Fibroblast of mammary gland (primary cell): ENCODE measurements at places on chromosomes 4 and X.

GRCh38 chr4:73742490-73743160 lies 2.3 kb downstream of the CXCL8 start:
- no peak for DNase-seq

GRCh38 chr4:66558651-66559050 lies 888.4 kb upstream of the EPHA5 start:
- no peak for DNase-seq

GRCh38 chrX:104013606-104014005 lies at the start of gene H2BW1:
TSS of gene H2BW1 (minus strand) at chrX:104013708. CDS start at chrX:104013576, 132 bp downstream.
- no peak for DNase-seq

DNA sequence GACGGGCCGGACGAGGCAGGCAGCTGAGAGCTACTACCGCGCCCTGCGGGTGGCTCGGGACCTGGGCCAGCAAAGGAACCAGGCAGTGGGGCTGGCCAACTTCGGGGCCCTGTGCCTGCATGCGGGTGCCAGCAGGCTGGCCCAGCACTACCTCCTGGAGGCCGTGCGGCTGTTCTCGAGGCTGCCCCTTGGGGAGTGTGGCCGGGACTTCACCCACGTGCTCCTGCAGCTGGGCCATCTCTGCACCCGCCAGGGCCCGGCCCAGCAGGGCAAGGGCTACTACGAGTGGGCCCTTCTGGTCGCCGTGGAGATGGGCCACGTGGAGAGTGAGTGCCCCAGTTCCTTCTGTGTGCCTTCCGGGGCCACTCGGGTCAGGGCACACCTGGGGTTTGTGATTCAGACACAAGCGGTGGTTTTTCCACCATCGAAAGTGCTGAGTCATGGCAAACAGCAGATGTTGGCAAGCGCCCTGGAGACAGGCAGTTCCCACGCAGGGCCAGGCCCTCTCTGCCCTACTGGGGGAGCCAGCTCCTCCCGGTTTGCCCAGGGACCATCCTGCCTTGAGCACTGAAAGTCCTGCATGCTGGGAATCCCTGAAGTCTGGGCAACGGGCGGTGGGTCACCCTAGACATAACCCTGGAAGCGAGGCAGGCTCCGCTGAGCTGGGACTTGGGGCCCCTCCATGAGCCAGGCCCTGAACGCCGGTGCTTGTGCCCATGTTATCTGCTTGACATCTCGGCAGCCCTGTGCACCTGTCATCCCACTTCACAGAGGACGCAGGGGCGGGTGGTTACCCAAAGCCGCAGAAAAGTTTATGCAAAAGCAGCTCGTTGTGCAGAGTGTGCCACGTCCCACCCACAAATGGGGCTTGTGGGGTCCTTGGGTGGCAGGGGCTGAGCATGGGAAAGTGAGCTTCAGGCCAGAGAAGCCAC lies 29.5 kb downstream of the SH3TC1 start:
- DNase-seq: peak; percentile 85

- peak; percentile 21 for DNase-seq
Measured at GRCh38 chr4:20487852-20488251, 212.4 kb upstream of the PACRGL start.

DNA sequence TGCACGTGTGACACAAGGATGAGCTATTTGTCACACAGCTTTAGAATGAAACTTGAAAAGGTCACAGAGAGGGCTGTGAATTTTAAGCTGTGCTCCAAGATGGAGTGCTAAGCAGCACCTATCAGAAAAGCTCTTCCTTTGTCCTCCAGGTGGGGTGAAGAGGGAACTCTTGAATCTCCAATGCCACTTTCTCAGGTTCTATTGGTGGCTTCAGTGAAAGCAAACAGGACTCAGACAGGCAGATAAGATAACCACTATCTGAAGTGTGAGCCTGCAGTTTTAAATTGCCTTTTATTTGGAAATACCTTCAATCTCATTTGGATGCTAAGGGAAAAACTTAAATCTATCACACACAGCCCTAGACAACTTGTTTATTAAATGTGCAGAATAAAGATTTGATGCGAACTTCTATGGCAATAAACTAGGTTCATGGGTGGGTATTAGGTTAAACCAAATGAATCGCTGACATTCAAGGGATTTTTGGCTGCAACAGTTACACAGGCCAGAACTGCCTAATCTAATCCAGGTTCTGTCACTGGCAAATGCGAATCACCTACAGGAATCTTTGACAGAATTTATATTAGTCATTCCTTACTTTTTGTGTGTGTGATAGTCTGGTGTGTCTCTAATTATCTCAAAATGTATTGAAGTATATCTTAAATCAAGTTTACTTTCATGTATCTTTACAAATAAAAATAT lies 13.6 kb upstream of the PDGFRA start:
- DNase-seq: peak; percentile 19

DNA sequence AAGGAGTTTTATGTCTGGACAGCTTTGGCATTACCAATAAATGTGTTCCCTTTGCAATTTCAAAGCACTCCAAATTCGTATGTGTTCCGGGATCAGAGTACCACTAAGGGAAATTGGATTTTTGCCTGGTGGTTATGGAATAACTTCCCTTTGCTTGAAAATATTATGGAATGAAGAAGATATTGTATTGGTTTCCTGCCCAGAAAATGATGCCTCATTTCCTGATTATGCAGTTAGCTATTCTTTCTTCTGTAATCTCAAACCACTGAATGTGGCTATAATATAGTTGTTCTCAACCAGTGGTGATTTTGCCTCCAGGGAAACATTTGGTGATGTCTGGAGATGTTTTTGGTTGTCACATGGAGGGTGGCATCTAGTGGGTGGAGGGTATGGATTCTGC lies 142.9 kb downstream of the PCDH7 start:
- peak; percentile 63 for DNase-seq

- peak; percentile 19 for DNase-seq
Measured at GRCh38 chrX:2875798-2876399, 47.2 kb downstream of the GYG2 start.
